Stimulated activated CD4-positive, alpha-beta T cell treated with anti-CD3 and anti-CD28 coated beads, Interleukin-1b, Interleukin-23, amount 100 ng/mL, for 1 hour (primary cell): ENCODE measurements at places on chromosomes 3 and 15.

DNA sequence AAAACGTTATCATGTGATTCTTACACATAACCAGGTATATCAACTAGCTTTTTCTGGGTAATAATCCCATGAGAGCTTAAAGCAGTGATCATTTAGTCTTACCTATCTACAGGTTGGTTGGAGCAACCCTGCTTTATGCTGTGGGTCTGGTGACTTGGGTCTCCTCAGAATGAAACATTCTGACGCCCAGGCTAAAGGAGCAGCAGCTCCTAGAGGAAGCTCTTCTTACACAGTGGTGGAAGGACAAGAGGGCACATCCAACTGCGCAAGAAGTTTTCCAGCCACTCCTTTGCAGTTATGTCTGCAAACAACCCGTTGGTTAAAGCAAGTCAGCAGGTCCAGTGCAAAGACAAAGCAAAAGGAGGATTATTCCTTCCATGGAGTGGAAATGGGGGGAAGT lies 377.5 kb downstream of the EDEM1 start:
- DNase-seq = no peak

- no peak for DNase-seq
These were observed 5.9 kb upstream of the TRA2B start for GRCh38 chr3:185943760-185944106.

DNA sequence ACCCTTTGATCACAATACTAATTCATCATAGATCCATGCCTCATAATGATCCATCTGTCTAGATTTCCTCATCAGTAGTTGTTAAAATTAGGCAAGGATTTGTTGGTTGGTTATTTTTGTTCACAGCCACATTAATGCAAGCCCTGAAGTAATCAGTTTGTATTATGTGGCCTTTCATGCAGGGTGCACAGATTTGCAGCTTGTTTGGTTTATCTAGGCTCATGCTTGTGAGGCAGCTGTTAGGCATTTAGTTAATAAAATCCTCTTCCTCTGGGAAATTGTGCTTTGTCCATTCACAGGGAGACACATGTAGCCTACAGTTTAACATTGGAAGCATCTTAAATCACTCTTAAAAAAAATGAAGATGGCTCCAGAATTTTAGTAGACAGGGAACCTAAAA lies 162.8 kb upstream of the ZNF385D start:
- DNase-seq = no peak

- no peak for DNase-seq
These were observed 13.8 kb upstream of the NSMCE3 start for GRCh38 chr15:29283381-29283780.

DNA sequence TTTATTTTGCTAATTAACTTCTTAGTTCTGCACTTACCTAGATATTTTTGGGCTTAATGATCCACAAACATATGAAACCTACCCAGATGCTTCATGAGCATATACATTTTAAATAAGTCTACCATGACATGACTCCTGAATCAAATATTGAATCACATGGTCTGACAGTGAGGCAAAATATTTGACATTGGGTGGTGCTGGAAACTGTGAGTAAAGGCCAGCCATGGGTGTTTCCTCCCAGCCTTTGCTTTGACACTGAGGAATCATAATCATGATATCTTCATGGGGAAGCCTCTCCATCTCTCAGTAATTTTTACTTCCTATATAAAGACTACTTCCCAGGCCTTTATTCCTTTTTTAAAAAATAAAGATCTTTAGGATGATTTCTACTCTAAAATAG lies 22.8 kb upstream of the SSR3 start:
- DNase-seq = no peak

DNA sequence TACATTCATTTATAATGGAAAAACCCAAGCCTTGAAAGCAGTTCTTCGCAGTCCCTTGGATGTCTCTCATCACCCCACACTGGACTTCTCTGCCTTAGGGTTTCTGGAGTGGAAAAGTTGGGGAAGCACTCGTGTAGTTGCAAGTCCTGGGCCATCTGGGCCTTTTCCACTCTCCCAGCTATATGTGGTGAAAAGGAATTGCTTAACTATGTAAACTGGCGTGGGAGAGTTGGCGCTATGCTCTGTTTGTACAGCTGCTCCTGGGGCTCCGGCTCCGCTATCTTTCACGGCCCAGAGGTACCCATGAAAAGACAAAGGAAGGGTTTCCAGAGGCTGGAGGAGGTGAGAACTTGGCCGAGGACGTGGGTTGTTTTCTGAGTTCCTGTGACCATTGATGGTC lies 81.1 kb upstream of the MYZAP start:
- no peak for DNase-seq

DNA sequence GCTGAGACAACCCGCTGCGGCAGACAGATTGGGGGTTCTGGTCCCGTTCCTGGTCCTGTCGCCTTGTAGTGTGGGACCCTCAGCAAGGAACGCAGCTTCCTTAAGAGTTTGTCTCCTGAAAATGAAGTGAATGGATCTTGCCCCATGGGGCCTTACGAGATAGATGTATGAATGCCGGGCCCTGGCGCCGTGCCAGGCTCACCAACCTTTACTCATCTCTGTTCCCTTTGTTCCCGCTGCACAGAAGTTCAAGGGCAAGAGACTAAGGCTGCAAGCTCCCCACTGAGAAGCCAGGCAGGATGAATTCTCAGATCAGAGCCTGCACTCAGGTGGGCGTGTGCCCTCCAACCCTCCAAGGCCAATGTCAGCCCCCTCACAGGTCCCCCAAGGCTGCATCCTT lies 162.7 kb upstream of the IQSEC1 start:
- no peak for DNase-seq

GRCh38 chr15:38040615-38041014 lies 106.2 kb downstream of the TMCO5A start:
- DNase-seq = no peak

DNA sequence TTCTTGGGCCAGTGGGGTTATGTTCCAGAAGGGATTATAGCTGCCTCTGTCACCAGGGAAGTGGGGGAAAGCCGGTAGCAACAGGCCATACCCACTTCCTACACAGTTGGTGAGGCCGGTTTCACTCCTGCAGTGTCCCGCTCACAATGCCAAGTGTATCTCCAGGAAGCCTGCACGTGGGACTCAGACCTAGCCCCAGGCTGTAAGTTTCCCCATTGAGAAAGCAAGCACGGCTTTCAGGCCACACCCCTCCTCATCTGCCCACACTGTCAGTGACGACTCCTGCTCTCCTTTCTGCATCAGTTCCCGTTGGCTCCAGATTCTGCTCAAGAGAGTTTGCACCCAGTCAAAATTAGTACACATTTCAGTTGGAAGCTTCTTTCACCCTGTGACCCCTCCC lies 51.6 kb upstream of the CPOX start:
- DNase-seq = no peak

- no peak for DNase-seq
These were observed 53.4 kb downstream of the ADAMTS9 start for GRCh38 chr3:64634417-64634816.

GRCh38 chr15:40242213-40242599 lies 3.3 kb downstream of the PAK6 start:
- DNase-seq = no peak

DNA sequence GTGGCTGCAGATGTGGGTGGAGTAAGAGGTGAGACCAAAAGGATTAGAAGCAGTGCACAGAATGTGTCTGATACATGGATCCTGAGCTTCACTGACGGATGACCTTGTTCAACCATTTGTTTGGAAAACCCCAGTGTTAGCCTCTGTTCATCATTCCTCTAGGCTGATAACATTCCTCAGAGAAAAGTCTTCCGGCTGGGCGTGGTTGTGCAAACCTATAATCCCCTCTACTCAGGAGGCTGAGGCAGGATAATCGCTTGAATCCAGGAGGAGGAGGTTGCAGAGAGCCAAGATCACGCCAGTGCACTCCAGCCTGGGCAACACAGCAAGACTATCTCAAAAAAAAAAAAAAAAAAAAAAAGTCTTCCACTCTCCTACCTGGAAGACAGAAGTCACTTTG lies 23.1 kb upstream of the CHD2 start:
- no peak for DNase-seq

- no peak for DNase-seq
These were observed 9.0 kb downstream of the ACKR4 start for GRCh38 chr3:132606085-132606484.

DNA sequence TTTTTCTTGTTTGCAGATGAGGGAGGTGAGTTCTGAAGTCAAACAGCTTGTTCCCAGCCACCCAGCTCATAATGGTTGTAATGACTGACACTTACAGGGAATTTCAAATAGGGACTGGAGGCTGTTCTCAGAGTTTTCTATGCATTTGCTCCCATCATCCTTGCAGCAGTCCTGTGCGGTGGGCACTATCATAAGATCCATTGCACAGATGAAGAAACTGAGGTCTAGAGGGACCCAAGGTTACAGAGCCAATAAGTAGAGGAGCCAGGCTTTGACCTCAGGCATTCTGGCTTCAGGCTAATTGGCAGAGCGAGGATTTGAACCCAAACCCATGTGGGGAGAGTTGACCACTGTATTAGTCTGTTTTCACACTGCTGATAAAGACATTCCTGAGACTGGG lies 32.4 kb downstream of the FAH start:
- no peak for DNase-seq

DNA sequence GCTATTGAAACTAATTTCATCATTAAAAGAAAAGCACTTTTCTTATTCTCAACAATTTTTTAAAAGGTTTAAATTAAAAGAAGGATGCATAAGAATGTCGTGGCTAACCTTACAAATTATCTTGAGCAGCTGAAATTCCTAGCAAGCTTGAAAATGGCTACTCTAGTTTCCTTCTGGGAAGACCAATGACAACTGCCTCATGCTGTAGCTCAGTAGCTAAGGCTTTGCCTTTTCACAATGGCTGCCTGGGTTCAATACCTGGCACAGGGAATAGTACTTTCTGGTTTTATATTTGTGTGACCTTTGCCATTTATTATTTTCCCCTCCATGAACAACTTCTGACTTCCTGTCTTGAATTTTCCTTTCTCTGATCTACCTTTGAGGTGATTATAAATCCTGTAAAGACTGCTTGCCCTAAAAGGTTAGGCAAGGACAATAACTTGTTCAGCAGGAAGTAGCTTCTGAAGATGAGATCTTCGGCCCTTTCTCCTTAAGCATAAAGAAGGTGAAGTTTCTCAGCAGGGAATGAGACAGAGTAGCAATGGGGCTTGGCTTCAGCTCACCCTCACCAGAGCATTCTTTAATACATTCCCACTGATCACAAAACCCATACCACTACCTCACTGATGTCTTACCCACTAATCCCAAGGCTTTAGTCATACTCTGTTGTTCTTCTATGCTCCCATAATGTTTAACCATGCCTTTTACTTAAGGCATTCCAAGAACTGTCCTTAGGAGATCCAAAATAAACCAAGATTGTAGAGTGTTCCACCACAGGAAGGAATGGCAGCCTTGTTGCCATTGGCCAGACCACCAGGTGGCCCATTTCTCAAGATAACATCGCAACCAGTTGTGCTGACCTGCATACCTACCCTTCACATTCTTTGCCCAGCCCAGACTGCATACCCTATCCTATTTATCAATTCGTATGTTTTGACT lies 276.8 kb downstream of the ULK4 start:
- no peak for DNase-seq

GRCh38 chr3:162195147-162195546 lies 698.5 kb downstream of the OTOL1 start:
- no peak for DNase-seq

- no peak for DNase-seq
These were observed 37.3 kb downstream of the NKIRAS1 start for GRCh38 chr3:23879485-23879884.
